ENCODE measurements at places on chromosomes 7 and 10.
A peak's percentile ranks its signal among the peaks of the same experiment; 100 is the strongest.

GRCh38 chr7:142598297-142598696 lies 151.0 kb upstream of the PRSS1 start:
- DNase-seq, result no peak

- no peak for DNase-seq
Measured at GRCh38 chr10:101848408-101848807, 4.8 kb upstream of the KCNIP2 start.

DNA sequence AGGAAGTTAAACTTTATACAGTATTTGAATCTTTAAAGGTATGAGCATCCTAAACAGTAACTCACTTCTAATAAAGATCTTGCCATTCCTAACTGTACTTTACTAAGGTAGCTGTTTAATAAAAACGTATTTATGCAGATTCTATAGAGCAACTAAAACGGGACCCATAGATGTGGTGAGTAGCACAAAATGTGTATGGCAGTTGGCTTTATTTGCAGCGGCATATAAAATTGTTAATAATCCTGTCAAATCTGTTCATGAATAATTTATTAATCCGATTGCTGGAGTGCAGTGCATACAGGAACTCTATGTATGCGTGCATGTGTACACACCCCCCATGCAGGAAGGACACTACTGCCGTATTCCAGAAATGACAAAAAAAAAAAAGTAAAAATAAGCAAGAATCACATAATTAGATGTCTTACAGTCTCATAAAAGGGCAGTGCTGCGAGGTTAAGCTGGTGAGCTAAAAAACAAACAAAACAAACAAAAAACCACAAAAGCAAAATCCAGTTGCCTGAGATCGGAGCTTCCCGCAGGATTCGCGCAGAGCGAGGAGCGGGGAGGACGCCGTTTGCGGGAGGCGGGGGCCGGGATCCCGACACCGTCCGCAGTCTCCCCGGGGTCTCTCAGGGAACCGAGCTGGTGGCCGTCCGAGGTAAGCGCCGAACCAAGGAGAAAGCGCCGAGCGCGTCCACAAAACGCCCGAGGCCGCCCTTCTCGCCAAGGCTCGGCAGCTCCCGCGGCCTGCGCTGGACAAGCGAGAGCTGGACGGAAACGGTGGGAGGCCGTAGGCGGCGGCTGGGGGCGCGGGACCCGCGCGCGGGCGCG lies 518 bp upstream of the COMMD3 start:
- no peak for DNase-seq

- no peak for DNase-seq
Measured at GRCh38 chr7:114931656-114932011, 9.7 kb downstream of the MDFIC start.

DNA sequence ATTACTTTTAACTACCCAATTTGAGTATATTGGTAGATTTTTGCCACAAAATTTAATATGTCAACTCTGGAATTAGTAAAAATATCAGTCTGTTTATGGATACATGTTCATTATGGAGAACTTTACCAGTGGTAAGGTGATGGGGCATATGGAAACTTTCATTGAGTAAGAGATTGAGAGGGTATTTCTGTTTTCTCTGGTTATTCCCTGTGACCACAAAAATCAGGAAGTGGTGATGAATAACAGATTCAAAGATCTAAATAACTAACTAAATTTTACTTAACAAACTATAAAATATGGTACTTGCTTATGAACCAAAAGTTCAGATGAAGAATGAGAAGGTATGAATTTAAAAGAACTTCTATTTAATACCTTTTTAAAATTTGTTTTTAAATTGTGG lies 22.1 kb upstream of the STEAP4 start:
- no peak for DNase-seq

DNA sequence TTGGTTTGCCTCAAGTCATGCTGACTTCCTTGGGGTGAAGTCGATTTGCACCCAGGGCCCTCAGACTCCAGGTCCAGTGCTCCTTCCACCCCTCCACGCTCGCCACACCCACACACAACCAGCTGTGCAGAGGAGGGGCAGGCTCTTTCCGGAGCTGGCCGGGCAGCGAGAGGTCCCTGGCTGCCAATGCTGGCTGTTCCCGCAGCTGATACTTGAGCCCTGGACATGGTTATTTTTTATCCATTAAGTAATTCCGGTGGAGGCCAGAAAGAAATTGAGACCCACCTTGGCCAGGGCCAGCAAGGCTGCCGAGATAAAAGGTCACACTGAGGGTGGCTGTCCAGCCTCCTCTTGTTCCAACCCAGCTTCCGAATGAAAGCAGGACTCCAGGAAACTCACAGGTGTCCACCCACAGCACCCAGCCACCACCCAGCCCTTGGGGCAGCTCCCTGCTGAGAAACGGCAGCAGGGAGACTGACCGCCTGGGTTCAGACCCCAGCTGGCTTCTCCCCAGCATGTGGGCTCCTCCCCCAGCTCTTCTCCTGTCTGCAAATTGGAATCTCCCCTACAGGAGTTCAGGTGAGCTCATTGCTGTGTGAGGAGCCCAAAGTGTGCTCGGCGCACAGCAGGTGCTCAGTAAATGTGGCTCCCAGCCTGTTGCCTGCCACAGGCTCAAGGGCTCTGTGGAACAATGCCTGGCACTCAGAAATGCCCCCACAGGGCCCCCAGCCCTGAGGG lies 77.8 kb downstream of the PDGFA start:
- no peak for DNase-seq

- no peak for DNase-seq
Measured at GRCh38 chr7:156668130-156668741, 27.7 kb downstream of the RNF32 start.

DNA sequence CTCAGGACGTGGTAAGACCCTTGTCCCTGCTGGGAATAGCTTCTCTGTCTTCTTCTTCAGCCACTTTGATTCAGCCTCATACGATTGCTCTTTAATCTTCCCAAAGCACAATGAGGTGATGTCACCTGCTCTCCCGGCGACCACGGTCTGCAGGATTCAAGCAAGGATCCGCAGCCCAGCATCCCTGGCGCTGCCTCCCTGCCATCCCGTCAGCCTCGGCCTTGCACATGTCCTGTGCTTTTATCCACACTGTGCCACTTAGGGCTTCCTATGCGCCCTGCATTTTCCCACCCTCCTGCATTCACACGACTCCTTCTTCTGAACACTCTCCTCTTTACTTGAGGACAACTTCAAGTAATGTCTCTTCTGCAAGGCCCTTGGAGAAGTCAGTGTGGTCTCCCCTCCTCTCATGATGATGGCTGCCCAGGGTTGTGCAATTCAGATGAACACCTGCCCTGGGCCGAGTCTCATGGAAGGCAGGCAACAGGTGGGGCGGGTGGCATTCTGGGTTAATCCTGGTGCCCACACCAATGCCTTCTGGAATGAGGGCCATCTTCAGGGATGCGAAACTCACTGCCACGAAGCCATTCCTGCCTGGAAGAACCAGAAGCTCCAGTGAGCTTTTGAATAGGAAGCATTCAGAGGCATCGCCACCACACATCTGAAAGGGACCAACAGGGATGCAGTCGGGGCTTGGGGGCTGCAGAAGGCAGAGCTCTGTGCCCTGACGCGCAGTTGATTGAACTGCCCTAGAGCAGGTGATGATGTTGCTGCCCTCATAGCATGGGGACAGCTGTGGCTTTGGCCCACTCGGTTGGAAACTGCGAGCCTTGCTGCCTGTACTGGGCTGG lies 287.5 kb downstream of the GLRX3 start:
- DNase-seq, result no peak

GRCh38 chr7:158596745-158597144 lies 9.1 kb upstream of the PTPRN2 start:
- no peak for DNase-seq

GRCh38 chr7:140646931-140647647 lies 6.5 kb upstream of the DENND2A start:
- DNase-seq, result peak; percentile 19

GRCh38 chr10:96089116-96089515 lies 41.0 kb upstream of the ZNF518A start:
- no peak for DNase-seq
